ENCODE measurements at places on chromosomes 6 and 20.
A peak's percentile ranks its signal among the peaks of the same experiment; 100 is the strongest.

DNA sequence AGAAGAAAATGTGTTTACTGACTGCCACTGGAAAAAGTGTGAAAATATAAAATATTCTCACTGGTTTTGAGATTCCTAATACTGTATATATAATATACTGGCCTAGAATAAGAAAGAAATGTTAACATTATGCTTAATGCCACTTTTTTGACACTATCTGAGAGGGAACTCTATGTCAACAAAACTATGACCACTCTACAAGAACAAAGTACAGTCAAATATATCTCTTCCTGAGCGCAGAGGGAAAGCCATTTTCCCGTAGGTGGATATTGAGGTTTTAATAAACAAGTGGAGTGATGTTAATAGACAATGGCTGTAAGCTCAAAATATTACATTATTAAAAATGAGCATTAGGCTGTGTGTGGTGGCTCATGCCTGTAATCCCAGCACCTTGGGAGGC is 24.9 kb downstream of the LYRM4 start:
- DNase-seq, result no peak

- DNase-seq, result peak; percentile 86
Measured at GRCh38 chr6:37990762-37991525, 171.4 kb downstream of the ZFAND3 start.

- DNase-seq, result peak; percentile 77
Measured at GRCh38 chr20:52972190-52972937, at the start of gene TSHZ2. Gene TSHZ2 (plus strand): TSS chr20:52972358. CDS start chr20:52973294, 936 bp downstream.

DNA sequence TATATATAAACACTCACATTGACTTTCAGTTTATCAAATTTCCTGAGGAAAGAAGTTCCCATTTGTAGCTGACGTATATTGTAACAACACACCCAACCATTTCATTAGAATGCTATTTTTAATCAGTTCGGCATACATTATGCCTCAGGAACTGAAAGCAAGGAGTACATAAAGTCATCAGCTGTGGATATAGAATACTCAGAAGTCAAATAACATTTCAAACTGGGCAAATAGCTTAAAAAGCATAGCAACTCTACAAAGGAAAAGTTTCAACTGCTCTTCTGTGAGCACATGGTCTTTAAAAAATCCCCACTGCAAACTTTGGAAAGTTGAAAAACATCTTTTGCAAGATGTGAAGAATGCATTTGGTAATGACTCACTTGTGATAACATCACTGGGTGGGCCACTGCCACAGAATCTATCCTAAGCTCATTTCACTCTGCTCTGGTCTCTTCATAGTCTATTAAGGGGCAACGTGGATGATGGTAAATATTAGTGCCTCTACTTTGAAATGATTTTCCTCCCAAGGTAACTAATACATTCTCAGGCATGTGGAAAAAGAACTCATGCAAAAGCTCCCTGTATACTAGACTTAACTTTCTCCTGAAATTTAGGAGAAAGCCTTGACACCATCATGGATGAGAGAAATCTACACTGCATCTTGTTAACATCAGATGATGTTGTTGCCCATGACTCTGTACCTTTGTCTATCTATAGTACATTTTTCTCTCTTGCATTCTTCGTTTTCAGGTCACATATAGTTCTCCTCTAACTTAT is 49.2 kb downstream of the FYN start:
- DNase-seq, result no peak

GRCh38 chr6:109449795-109450673 is 5.5 kb downstream of the MICAL1 start:
- no peak for DNase-seq

- no peak for DNase-seq
Measured at GRCh38 chr6:147522597-147522996, 14.1 kb downstream of the SAMD5 start.

GRCh38 chr20:16434062-16434664 is 139.1 kb downstream of the KIF16B start:
- peak; percentile 44 for DNase-seq

DNA sequence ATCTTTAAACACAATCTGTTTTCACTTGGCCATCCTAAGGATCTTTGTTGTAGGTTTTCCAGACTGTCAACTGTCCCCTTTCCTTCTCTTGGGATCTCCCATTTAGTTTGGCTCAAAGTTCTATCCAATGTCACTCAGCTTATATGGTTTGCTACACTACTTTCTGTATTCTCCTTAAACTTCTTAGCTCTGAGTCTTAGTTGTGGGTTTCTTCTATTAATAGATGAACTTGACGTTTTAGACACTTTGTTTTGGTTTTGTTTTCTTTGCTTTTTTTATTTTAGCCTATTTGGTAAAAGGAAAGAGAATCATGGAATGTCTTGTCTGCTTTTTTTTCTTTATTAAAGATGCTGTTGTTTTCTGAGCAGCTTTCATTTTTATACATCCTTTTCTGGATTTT is 11.4 kb downstream of the RMND1 start:
- DNase-seq, result no peak

DNA sequence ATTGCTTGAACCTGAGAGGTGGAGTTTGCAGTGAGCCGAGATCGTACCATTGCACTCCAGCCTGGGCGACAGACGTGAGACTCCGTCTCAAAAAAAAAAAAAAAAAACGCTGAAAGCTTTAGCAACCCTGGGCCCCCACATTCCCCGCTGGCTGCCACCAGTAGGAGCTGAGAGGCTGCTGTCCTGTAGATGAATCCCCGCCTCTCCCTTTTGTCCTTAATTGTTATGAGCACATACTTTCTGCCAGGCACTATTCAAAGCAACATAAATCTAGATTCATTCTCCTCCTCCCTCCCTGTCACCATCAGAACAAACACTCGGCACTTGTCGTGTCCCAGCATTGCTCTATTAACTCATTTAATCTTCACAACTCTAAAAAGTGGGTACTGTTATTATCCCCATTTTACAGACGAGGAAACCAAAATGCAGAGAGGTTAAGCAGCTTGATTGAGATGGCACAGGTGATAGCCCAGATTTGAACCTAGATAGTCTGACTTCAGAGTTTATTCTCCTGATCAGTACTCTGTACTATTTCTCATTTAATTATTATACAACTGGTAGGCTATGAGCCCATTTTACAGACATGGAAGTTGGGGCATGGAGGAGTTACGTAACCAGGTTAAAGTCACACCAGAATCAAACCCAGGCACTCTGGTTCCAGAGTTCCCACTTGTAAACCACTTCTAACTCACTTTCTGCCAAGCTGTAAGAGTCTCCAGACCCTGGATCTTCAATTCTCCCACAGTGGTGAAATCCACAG is 97.4 kb downstream of the EYA2 start:
- DNase-seq, result no peak

GRCh38 chr20:9945408-9945807 is 89.4 kb upstream of the ANKEF1 start:
- DNase-seq, result no peak

GRCh38 chr6:6975459-6976111 is 132.2 kb upstream of the RREB1 start:
- peak; percentile 30 for DNase-seq

GRCh38 chr20:2300420-2300819 is 4.6 kb downstream of the TGM3 start:
- no peak for DNase-seq

DNA sequence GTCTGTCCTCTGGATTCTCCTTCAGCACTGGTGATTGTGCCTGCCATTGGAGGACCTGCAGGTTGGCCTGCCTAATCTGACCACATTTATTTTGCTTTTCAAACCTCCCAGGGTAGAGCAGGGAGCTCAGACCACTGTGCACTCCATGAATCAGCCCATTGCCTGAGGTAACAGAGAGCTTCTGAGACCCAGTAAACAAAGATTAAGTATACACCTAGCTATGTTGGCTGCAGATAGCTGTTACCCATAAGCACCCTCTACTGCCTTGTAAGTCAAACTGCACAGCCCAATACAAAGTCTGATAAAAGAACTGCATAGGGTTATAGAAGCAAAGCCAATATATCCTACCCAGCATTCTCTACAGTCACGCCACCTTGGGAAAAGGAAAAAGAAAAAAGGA is 338.7 kb downstream of the HTR1B start:
- DNase-seq, result peak; percentile 6

- DNase-seq, result peak; percentile 82
Measured at GRCh38 chr6:42017021-42017643, 33.2 kb upstream of the TAF8 start.

GRCh38 chr6:40417031-40417430 is 170.1 kb downstream of the LRFN2 start:
- no peak for DNase-seq

GRCh38 chr20:35465976-35466375 is 10.6 kb downstream of the CEP250 start:
- DNase-seq, result no peak

- no peak for DNase-seq
Measured at GRCh38 chr6:3958255-3958654, 109.1 kb downstream of the FAM50B start.

DNA sequence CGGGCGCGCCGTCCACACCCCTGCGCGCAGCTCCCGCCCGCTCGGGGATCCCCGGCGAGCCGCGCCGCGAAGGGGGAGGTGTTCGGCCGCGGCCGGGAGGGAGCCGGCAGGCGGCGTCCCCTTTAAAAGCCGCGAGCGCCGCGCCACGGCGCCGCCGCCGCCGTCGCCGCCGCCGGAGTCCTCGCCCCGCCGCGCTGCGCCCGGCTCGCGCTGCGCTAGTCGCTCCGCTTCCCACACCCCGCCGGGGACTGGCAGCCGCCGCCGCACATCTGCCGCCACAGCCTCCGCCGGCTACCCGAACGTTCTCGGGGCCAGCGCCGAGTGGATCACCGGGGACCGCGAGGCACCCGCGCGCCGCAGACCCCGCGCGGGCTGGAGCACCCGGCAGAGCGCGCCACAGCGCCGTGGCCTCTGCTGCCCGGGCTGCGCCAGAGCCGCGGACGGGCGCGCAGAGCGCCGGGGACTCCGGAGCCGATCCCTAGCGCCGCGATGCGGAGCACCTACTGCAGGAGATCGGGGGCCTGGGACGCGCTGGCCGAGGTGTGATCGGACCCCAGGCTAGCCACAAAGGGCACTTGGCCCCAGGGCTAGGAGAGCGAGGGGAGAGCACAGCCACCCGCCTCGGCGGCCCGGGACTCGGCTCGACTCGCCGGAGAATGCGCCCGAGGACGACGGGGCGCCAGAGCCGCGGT is at the start of gene BMP2:
TSS of gene BMP2 (plus strand) at position 151 of the 692 bp plus-strand sequence. CDS start 2,441 bp downstream, outside the sequence.
- peak; percentile 91 for DNase-seq

DNA sequence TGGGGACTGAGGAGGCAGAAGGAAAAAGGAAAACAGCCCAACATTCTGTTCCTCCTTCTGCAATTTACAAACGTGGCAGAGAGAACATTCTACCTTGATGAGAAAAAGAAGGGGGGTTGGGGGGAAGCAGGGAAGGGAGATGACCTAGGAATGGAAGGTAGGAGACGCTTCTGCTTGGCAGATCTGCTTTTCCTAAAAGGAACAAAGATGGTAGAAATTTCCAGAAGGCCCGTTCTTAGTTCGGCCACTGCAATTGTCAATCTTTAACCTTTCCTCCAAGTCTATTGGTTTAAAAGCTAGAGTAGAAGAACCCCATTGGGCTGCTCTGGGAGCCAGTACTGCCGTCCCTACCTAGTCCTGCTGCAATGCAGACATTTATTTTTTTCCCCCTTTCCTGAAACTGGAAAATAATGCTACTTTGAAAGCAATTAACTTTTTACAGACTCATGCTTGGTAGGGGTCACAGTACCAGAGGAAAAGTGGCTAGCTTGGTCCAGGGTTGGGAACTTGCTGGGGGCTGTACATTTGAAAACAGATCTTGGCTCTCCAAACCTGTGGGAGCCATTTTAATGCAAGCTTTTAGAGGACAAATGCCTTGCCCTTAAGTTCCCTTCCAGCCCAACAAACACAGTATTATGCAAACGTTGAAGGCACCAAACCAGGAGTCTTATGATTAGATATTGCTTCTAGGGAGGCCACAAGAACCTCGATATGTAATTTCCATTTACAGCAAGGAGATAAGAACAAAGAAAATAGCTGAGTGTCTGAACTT is 2.6 kb downstream of the ZMYND8 start:
- DNase-seq, result peak; percentile 88

DNA sequence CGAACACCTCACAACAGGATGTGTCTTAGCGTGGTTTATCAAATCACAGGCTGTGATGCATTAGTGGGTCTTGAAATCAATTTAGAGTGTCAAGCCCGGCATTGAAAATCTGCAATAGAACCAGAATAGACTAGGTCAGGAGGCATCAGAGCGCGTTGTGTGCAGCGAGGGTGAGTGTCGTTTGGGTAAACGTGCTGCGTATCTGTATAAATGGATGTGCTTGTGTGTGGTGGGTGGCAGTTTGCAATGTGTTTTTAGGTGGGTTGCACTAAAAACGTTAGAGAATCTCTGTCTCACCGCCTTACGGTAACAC is 121.0 kb upstream of the SULF2 start:
- no peak for DNase-seq

DNA sequence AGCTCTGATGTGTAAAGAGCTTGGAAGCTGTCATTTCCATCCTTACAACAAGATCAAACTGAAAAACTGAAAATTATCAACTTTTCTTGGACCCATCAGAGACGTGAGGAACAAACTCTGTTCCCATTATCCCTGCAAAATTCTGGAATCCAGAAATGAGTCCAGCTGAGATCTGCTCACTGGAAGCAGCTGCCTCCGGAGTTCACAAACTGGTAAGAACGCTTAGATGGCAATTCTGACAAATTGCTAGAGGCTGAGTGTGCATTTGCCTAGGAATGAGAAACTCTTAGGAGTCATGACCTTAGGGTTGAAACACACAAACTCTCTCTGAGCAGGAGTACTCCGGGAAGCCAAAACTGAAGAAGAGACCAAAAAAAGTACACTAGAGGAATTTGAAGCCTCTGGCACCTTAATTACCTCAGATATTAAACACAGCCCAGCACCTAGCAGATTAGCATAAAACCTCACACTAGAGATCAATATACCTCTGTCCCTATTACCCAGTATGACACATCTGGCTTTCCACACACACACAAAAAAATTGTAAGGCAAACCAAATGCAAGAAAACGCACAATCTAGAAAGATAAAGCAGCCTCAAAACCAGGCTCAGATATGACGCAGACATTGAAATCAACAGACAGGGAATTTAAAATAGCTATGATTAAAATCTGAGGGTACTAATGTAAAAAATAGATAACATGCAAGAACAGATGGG is 233.5 kb upstream of the SGK1 start:
- DNase-seq, result peak; percentile 83

GRCh38 chr6:109720311-109720710 is 29.2 kb downstream of the FIG4 start:
- DNase-seq, result no peak

DNA sequence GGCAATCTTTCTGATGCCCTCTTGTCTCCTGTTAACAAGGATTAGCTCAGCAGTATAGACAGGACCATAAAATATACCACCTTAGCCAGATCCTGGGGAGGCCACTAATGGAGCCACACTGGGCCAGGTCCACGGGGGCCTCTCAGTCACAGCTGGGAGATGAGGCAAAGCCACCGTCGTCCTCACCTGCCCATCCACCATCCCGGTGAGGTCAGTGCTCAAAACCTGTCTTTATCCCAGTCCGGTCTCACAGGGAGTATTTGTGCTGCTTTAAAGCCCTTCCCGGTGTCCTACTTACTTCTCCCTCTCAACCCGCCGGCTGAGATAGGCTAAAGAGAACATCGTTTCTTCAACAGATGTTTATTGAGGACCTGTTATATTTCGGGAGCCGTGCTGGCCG is 104.3 kb downstream of the EDN3 start:
- no peak for DNase-seq

GRCh38 chr6:102389994-102390393 is 996.5 kb downstream of the GRIK2 start:
- DNase-seq, result no peak
